ENCODE measurements at places on chromosomes 6 and 20.

GRCh38 chr6:146709036-146709622 lies 110.4 kb downstream of the ADGB start:
- no peak overlapping the region for H3K27ac ChIP-seq
- no peaks in the 10 kb centered on the region for H3K27me3 ChIP-seq
- H3K4me1 ChIP-seq = no peaks in the 10 kb centered on the region
- H3K36me3 ChIP-seq = no peaks in the 10 kb centered on the region

GRCh38 chr6:150116200-150116800 lies 26.5 kb upstream of the PPP1R14C start:
- H3K4me1 ChIP-seq = no peaks in the 10 kb centered on the region
- no peaks in the 10 kb centered on the region for H3K36me3 ChIP-seq
- peaks cover 4% of the 10 kb centered on the region for H3K27me3 ChIP-seq
- H3K4me3 ChIP-seq = no peak overlapping the region

DNA sequence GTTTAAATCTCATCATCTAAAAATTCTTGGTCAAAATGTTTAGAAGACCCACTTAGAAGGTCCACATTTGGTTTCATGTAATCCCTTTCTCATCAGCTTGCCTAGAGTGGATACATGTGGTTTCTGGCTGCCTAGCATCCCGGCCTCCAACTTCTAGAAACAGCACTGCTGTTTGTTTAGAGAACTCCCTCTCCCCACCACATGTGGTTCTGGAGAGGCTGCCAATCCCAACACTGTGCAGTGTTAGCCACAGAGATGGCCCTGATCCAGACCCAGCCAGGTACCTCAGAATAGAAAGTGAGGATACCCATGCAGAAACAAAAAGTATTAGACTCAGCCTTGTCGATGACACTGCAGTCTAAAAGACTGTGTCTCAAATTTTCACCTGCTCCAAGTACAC lies 241.8 kb downstream of the BCKDHB start:
- H3K36me3 ChIP-seq = no peaks in the 10 kb centered on the region
- no peak overlapping the region for H3K4me3 ChIP-seq
- no peaks in the 10 kb centered on the region for H3K27me3 ChIP-seq
- DNase-seq = peak; percentile 80
- H3K4me1 ChIP-seq = no peaks in the 10 kb centered on the region

GRCh38 chr20:57249772-57250171 lies 16.7 kb downstream of the BMP7 start:
- peaks cover 7% of the 10 kb centered on the region for H3K27me3 ChIP-seq
- H3K4me1 ChIP-seq = peaks cover 8% of the 10 kb centered on the region
- DNase-seq = no peak

DNA sequence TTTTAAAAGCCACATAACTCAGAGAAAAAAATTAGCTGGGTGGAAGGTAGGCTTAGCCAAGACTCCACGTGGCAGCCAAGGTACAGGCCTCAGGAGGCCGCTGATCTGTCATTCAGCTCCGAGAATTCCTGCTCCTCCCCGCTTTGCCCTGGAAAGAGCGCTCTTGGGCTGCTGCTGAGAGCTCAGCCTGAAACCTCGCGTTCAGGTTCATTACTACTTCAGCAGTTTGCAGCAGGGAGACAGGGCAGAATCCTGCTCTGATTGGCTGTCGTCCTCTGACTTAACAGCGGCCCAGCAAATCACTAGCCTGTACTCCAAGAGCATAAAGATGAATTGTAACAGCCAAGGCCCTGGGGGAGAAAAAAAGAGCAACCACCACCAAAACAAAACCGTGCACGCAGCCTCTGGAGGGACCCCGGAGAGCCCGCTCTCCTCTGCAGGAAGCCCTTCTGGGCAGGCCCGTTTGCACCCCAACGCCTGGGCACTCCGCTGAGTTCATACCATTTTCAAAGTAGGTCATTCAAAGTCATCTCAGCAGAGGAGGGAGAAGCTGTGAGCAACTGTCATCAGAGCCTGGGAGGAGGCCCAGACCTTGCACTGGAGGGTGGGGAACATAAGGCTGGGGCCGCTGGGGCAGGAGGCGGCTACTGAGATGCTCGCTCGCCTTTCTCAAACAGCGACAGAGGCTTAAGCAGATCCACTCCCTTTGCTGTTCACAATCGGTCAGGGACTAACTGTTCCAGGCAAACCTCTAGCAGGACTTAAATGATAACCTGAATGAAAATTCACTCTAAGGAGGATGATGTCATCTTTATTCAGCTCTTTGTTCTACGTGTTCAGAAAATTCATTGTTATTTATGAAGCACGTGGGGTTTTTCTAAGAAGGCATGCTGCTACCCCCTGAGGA lies 42.3 kb upstream of the ATXN1 start:
- peak overlapping the region; percentile 3 for H3K4me3 ChIP-seq
- DNase-seq = peak; percentile 88
- peaks cover 15% of the 10 kb centered on the region for H3K4me1 ChIP-seq
- no peaks in the 10 kb centered on the region for H3K36me3 ChIP-seq
- H3K27ac ChIP-seq = peak overlapping the region; percentile 44

DNA sequence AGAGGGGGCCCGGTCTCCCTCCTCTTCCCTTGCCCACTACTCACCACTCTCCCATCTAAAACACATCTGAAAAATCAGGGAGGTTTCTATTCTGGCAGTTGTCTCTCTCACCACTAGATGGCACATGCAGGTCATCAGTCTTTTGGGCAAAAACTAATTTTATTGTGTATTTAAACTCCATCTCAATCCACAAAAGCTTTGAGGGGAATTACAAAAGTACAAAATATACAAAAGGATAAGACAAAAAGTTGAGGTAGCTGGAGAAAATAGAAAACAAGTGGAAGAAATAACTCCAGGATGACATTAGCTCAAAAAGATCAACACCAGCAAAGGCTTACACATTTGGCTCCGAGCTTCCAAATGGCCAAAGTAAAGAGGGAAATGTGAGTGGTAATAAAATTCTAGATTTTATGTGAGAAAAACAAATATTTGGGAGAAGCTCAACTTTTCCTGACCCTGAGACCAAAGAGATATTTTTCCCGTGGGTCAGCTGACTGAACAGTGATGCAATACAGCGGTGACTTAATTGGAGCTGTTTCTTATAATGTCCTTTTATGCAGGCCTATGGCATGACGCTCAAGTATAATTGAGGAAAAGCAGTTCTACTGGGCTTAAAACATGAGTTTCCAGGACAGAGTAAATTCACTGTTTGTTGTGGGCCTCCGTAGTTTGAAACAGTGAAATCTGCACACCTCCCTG lies 79.8 kb upstream of the CHD6 start:
- peaks cover 3% of the 10 kb centered on the region for H3K4me1 ChIP-seq
- peaks cover 2% of the 10 kb centered on the region for H3K27me3 ChIP-seq
- no peak overlapping the region for H3K4me3 ChIP-seq
- DNase-seq = peak; percentile 8
- H3K36me3 ChIP-seq = no peaks in the 10 kb centered on the region

- H3K27me3 ChIP-seq = no peaks in the 10 kb centered on the region
- no peak for DNase-seq
- no peak overlapping the region for H3K27ac ChIP-seq
- no peaks in the 10 kb centered on the region for H3K4me1 ChIP-seq
Measured at GRCh38 chr20:41877911-41878310, 259.7 kb upstream of the CHD6 start.

DNA sequence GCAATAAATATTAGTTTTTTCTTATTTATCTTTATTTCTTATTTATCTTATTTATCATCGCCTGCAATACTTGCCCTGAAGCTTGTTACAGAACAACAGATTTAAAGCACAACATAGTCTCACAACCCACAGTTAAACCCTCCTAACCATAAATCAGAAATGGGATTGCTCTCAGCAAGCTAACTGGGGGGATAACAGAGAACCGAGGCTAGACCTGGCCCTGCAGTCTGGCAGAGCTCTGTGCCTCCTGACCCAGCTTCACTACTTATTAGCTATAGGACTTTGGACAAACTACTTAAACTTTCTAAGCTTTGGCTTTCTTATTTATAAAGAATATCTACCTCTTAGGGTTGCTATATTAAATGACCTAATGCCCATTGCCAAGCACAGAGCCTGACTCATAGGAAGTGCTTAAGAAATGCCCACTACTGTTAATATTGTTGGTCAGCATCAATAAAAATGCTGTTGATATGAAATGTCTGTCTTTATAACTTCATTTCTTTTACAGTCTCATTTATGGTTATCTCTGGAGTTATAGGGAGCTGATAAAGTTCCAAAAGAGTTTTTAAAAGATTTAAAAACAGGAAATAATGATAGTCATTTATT lies 87.9 kb upstream of the BEND6 start:
- no peak overlapping the region for H3K4me3 ChIP-seq
- no peak overlapping the region for H3K27ac ChIP-seq
- DNase-seq = no peak
- no peaks in the 10 kb centered on the region for H3K36me3 ChIP-seq
- no peaks in the 10 kb centered on the region for H3K27me3 ChIP-seq

DNA sequence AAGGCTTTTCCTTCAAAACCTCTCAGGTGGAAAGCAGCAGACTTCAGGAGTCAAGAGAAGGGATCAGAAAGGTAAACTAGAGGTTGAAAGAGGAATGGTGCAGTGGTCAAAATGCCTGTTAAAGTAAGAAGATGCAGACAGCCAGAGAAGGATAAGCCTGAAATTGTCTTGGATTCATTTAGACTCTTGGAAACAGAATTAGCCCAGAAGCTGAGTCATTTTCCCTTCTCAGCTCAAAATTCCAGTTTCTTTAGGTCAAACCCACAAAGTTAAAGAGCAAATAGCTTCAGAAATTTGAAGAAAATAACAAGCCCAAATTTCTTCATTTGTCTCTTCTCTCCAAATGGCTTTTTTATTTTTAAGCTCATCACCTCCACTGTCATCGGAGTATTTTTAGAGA lies 73.9 kb downstream of the DHX35 start:
- no peak overlapping the region for H3K27ac ChIP-seq
- peak; percentile 63 for DNase-seq
- H3K4me1 ChIP-seq = peaks cover 3% of the 10 kb centered on the region
- peaks cover 26% of the 10 kb centered on the region for H3K36me3 ChIP-seq

DNA sequence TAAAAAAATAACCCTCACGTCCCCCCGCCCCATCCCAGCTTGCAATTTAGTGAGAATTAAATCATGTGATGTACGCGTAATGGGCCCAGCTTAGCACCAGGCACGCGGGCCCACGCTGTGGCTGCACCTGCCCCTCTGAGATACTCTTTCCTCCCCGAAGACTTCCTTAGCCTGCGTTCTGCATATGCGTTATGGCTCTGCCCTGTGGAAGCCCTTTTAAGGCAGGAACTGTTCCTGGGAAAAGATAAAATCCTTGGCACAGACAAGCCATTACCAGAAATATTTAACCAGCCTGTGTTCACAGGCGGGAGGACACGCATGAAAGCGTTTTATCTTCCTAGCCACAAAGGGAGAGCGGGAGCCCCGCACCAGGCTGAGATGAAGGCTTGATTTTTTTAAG lies 311.0 kb downstream of the LRFN2 start:
- H3K27ac ChIP-seq = no peak overlapping the region
- no peaks in the 10 kb centered on the region for H3K4me1 ChIP-seq
- no peak for DNase-seq

GRCh38 chr20:43702502-43702901 lies 24.3 kb downstream of the GTSF1L start:
- no peaks in the 10 kb centered on the region for H3K36me3 ChIP-seq
- H3K4me1 ChIP-seq = no peaks in the 10 kb centered on the region
- no peak overlapping the region for H3K4me3 ChIP-seq
- H3K27me3 ChIP-seq = no peaks in the 10 kb centered on the region
- no peak overlapping the region for H3K27ac ChIP-seq
- no peak for DNase-seq

- no peak overlapping the region for H3K4me3 ChIP-seq
- peaks cover 22% of the 10 kb centered on the region for H3K27me3 ChIP-seq
- H3K4me1 ChIP-seq = no peaks in the 10 kb centered on the region
- no peaks in the 10 kb centered on the region for H3K36me3 ChIP-seq
Measured at GRCh38 chr6:33976437-33977360, 169.2 kb downstream of the GRM4 start.

GRCh38 chr20:4896119-4896702 lies 105.1 kb downstream of the SLC23A2 start:
- no peaks in the 10 kb centered on the region for H3K36me3 ChIP-seq
- peaks cover 10% of the 10 kb centered on the region for H3K4me1 ChIP-seq
- DNase-seq = no peak
- H3K27ac ChIP-seq = no peak overlapping the region

- peak overlapping the region; percentile 34 for H3K4me3 ChIP-seq
- no peaks in the 10 kb centered on the region for H3K36me3 ChIP-seq
- DNase-seq = peak; percentile 96
- peak overlapping the region; percentile 87 for H3K27ac ChIP-seq
- no peaks in the 10 kb centered on the region for H3K27me3 ChIP-seq
- peaks cover 16% of the 10 kb centered on the region for H3K4me1 ChIP-seq
Measured at GRCh38 chr6:77034161-77034560, 429.1 kb downstream of the HTR1B start.

- H3K4me1 ChIP-seq = peaks cover 9% of the 10 kb centered on the region
- peak; percentile 84 for DNase-seq
- no peak overlapping the region for H3K27ac ChIP-seq
- H3K36me3 ChIP-seq = no peaks in the 10 kb centered on the region
- no peak overlapping the region for H3K4me3 ChIP-seq
- H3K27me3 ChIP-seq = peaks cover 3% of the 10 kb centered on the region
Measured at GRCh38 chr6:106069478-106069877, 16.7 kb upstream of the PRDM1 start.

DNA sequence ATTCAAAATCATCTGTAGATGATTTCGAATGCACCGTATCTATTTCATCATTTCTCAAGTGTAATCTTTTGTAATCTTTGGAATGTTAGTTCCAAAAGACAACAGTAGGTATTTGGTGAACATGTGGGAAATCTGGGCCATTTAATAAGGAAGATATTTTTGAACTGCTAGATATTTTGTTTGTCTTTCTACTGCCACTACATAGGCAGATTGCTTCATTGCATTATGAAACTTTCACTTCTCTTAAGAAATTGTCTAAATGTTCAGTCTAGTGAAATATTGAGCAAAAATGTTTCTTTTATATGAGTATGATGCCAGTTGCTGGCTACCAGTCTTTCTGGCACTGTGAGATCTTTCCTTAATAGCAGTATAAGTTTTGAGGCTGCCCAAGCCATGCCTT lies 527.8 kb upstream of the RNF217 start:
- no peaks in the 10 kb centered on the region for H3K27me3 ChIP-seq
- H3K36me3 ChIP-seq = no peaks in the 10 kb centered on the region
- DNase-seq = no peak
- no peak overlapping the region for H3K4me3 ChIP-seq
- H3K27ac ChIP-seq = no peak overlapping the region

DNA sequence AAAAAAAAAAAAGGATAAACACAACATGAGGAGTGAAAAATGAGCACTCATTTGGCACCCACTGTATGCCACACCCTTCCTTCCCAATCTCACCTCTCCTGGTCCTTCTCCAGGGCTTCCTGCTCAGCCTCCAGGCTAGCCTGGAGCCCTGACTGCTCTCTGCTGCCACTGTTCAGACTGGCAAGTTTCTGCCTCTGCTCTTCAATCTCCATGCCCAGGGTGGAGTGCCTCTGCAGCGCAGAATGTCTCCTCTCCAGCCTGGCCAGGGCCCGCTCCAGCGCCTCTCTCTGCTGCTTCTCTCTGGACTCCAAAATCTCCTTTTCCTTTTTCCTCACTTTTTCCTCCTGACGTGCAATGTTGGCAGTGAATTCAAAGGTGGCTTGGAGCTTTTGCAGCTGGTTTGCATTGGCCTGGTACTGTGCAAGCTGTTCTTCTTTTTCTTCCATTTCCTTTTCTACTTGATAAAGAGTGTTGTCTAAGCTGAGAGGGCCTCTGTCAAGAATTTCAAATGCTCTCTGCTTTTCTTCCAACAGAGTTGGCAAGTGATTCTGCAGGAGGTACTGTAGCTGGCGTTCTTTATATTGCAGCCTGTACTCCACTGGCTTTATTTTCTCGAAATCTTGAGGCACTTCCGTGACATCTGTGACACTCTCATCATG lies 194.4 kb downstream of the KIF16B start:
- H3K4me3 ChIP-seq = no peak overlapping the region
- DNase-seq = no peak
- no peaks in the 10 kb centered on the region for H3K36me3 ChIP-seq
- no peak overlapping the region for H3K27ac ChIP-seq
- no peaks in the 10 kb centered on the region for H3K27me3 ChIP-seq
